Gastroesophageal sphincter (tissue), 4 donors: ENCODE measurements at places on chromosomes 12 and 14.
A peak's percentile ranks its signal among the peaks of the same experiment; 100 is the strongest.

DNA sequence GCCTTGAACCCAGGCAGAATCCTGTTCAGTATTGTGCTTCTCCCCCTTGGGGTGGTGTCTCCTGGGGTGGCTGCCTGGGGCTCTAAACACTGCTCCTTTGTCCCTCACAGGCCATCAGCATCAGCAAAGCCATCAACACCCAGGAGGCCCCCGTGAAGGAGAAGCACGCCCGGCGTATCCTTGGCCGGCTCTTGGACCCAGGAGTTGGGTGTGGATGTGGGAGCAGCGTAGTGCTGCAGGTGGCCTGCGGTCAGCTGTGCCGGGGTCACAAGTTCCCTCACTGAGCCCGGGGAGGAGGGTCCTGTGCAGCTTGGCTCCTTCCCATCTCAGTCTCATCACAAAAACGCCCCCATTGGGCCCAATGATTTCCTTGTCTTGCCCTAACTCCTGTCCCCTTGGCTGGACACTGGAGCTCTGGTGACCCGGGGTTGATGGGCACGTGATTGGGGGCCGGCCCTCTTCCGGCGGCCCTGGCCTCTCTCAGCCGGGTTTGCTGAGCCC, 12.7 kb downstream of the HIP1R start:
- ATAC-seq = no peak
- H3K4me1 ChIP-seq = no peaks in the 10 kb centered on the region
- no peak overlapping the region for H3K4me3 ChIP-seq
- H3K27me3 ChIP-seq = no peaks in the 10 kb centered on the region
- no peak overlapping the region for H3K27ac ChIP-seq
- H3K36me3 ChIP-seq = no peaks in the 10 kb centered on the region

GRCh38 chr14:68523989-68524725, 268.7 kb downstream of the ZFP36L1 start:
- peak overlapping the region; percentile 94 for H3K27ac ChIP-seq
- H3K4me1 ChIP-seq = peaks cover 43% of the 10 kb centered on the region
- ATAC-seq = peak; percentile 44
- no peaks in the 10 kb centered on the region for H3K27me3 ChIP-seq
- H3K36me3 ChIP-seq = no peaks in the 10 kb centered on the region

- H3K27me3 ChIP-seq = no peaks in the 10 kb centered on the region
- H3K27ac ChIP-seq = peak overlapping the region; percentile 81
- H3K36me3 ChIP-seq = peaks cover 2% of the 10 kb centered on the region
- peak overlapping the region; percentile 83 for H3K4me3 ChIP-seq
- peak; percentile 63 for ATAC-seq
Measured at GRCh38 chr14:20455355-20456300, 602 bp downstream of the APEX1 start.

GRCh38 chr12:27588776-27589175, 64.8 kb downstream of the PPFIBP1 start:
- H3K36me3 ChIP-seq = no peaks in the 10 kb centered on the region
- H3K27me3 ChIP-seq = no peaks in the 10 kb centered on the region
- H3K4me3 ChIP-seq = no peak overlapping the region
- ATAC-seq = no peak

DNA sequence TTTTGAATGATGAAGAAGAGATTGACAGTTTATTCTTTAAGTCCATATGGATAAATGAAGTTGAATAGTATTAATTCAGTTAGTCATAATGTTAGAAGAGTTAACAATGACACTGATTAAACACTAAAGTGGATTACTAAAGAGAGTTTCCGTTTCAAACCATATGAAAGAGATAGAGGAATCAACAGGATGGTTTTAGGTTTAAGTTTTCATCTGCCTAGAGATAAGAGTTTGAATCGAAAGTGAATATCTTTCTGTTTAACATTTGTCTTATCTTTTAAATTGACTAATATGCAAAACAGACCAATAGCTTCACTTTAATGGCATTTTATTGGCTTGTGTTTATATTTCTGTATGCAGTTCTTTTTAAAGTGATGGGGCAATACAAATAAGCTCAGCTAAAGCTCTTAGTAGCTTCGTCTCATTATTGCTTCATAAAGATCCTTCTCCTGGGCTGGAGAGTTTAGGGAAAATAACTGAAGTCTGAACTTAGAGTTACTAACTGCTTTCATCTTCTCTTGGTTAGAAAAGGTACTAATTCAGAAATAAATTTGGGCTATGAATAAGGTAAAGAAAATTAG, 66.0 kb downstream of the MIPOL1 start:
- no peak overlapping the region for H3K27ac ChIP-seq
- H3K4me3 ChIP-seq = no peak overlapping the region
- no peaks in the 10 kb centered on the region for H3K36me3 ChIP-seq
- no peak for ATAC-seq

- no peaks in the 10 kb centered on the region for H3K4me1 ChIP-seq
- H3K4me3 ChIP-seq = no peak overlapping the region
- no peaks in the 10 kb centered on the region for H3K36me3 ChIP-seq
- no peak for ATAC-seq
Measured at GRCh38 chr12:10668526-10668925, 5.3 kb downstream of the STYK1 start.
